ENCODE measurements at places on chromosomes 3 and 15. TPM values are rescaled to one million over a fixed set of nuclear protein-coding genes. Genes with fewer than 3 reads are reported as not detected.

FMN1 gene
- total RNA-seq = not detected

ZMYND10 gene
- total RNA-seq = 2.4 TPM

BBX gene
- total RNA-seq = 37.0 TPM

RSL24D1 gene
- 94.2 TPM for total RNA-seq

Measured in activated CD8-positive, alpha-beta memory T cell treated with anti-CD3 and anti-CD28 coated beads, Interleukin-2, amount 10 ng/mL, durations not matched to agents 7 days and 5 days (primary cell).